ENCODE measurements at places on chromosomes 16 and 17.

GRCh38 chr17:64056269-64057005, 36.0 kb upstream of the ICAM2 start:
- no peak for DNase-seq

DNA sequence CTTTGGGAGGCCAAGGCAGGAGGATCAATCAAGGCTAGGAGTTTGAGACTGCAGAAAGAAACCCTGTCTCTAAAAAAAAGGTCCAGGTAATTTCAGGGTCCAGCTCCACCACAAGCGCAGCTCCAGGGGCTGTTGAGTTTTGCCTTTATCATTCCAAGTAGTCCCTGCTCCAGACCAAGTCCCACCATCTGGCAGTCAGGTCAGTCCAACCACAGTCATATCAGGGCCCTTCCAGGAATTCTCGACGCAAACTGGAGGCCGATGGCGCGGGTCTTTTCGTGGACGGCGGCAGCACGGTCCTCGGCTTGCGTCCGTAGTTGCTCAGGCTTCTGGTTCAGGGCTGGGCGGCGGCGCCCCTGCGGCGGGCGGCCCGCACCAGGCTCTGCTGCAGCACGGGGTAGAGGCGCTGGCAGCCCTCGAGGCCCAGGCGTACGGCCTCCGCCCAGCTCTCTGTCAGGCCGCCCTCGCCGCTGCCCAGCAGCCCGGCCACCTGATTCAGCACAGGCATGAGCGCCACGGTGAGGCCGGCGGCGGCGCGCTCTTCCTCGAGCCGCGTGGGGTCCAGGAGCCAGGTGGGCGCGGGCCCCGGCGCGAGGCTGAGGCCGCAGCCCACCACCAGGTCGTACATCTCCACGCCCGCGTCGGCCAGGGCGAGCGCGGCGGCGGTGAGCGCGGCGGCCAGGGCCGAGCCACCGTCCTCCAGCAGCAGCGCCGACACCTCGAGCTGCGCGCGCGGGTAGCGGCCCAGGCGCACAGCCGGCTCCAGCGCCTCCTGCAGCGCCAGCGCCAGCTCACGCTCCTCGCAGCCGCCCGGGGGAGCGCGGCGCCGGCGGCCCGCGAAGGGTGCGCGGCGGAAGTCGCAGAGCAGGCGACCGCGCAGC, 752 bp downstream of the EXOSC6 start:
- DNase-seq, result peak; percentile 25

GRCh38 chr17:6510321-6510977, 45.9 kb downstream of the PITPNM3 start:
- no peak for DNase-seq

DNA sequence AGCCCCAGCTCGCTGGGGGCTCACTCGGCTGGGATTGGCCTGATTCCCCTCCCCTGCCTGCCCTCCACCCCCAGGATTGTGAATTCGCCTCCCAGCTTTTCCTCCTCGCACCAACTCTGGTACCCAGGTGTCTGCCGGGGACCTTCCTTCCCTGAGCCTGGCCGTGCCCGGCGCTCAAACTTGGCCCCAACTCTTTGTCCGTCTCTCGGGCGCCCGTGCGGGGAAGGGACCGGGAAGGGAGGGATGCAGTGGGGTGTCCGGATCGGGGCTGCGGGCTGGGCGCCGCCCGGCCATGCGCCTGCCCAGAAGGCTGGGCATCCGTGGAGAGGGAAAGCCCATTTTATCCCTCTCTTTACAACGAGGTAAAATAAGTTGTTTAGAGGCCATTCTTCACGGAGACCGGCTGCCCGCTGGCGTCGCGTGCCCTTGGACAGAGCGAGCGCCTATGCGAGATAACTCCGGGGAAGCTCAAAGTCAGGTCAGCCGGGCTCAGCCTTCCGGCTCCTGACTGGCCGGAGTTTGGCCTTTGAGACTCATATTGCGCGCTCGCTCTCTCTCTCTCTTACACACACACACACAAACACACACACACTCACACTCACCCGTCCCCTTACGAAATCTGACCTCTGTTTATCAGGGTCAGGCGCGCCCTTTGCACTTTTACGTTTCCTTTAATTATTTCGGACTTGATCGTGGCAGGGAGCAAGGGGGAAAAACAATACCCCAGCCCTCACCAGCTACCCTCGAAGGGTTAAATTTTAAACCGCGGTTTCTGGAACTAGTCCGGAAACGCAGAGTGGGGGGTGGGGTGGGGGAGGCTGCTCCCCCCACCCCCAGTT, 774 bp upstream of the MAF start:
- DNase-seq, result no peak

DNA sequence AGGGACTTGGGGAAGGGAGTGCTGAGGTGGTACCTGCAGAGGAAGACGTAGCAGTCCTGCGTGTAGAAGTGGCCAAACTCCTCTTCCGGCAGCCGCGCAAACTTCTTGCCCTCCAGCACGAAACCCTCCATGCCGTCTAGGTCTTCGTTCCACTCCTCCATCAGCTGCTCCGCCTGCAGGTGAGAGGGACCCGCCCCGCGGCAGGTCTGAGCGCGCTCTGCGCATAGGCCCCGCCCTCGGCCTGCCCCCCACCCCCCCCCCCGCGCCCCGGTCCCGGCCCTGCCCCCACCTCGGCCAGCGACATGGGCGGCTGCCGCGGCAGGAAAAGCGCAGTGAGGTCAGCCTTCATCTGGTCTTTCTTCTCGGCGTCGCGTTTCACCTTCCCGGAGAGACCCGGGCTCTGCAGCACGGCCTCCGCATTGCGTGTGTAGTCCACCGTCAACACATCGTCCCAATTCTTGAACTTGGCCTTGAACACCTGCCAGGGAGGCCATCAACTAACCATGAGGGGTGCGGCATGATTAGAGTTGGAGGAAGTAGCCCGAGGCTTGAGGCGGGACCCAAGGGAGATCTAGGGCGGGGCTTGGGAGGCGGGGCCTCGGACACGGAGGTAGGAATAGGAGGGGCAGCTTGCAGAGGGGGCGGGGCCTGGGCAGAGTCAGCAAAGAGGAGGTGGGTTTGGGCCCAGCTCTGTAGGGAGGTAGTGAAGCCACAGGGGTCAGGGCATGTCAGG, 11.5 kb downstream of the FLII start:
- DNase-seq, result peak; percentile 36

- no peak for DNase-seq
Measured at GRCh38 chr16:8943966-8944759, 19.5 kb downstream of the USP7 start.

- no peak for DNase-seq
Measured at GRCh38 chr16:66164581-66165247, 201.8 kb upstream of the CDH5 start.

DNA sequence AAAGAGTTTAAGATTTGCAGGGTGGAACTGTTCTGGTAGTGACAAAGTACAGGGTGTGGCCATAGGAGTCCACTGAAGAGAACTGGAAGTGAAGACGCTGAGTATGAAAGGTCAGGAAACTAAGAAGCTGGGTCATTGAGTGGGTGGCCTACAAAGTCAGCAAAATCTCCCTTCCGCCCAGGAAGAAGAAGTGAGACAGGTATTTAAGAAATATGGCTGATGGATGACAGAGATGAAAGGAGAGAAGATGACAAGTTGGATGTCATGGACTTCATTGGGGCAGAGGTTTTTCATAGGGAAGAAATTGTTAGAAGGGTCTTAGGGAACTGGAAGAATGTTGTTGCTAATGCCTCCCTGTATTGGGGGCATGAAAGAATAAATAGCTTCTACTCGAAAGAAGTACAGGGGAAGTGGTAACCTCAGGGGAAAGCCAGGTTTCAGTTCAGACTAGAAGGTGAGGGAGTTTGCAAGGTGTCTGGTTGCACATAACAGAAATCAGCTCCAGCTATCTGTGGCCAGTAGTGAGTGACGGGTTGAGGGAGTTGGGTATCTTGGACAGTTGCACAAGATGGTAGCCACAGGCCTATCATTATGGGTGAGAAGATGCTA, 33.6 kb upstream of the MED13 start:
- no peak for DNase-seq

DNA sequence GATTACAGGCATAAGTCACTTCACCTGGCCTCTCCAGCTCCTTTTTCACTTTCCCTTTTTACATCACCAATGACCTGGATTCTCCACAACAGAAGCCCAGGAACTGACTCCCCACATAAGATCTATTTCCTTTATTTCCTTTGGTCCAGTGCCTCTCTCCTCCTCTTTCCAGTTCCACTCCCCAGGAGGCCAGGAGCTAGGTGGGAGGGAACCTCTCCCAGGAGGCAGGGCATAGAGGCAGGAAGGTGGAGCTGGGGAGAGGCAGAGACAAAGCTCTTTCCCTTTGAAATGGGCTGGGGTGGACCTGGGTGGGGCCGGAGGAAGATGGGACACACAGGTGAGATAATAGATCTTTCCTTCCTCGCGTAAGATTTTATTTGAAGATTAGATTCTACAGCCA, 318.3 kb upstream of the TNRC6C start:
- no peak for DNase-seq

DNA sequence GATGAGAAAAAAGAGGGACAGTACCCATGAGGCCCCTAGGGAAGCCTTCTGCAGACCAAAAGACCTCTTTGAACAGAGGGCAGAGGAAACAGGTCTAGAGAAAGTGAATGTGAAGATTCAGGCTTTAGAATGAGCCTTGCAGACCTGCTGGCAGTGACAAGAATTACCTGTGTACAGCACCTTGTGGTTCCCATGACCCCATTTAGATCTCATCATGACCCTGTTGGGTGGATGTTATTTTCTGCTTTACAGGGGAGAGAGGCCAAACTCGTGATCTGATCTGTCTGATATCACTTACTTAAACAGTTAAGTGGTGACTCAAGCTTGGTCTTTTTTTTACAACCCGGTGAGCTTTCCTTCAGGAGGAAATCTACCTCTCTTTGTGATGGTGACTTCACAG, 81.9 kb downstream of the UTP18 start:
- no peak for DNase-seq

- DNase-seq, result no peak
Measured at GRCh38 chr17:83122834-83123233, 43.4 kb downstream of the METRNL start.

DNA sequence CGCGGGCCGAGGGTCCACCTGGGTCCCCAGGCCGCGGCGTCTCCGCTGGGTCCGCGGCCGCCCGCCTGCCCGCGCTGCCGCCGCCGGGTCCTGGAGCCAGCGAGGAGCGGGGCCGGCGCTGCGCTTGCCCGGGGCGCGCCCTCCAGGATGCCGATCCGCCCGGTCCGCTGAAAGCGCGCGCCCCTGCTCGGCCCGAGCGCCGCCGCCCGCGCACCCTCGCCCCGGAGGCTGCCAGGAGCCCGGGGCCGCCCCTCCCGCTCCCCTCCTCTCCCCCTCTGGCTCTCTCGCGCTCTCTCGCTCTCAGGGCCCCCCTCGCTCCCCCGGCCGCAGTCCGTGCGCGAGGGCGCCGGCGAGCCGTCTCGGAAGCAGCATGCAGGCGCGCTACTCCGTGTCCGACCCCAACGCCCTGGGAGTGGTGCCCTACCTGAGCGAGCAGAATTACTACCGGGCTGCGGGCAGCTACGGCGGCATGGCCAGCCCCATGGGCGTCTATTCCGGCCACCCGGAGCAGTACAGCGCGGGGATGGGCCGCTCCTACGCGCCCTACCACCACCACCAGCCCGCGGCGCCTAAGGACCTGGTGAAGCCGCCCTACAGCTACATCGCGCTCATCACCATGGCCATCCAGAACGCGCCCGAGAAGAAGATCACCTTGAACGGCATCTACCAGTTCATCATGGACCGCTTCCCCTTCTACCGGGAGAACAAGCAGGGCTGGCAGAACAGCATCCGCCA, 504 bp downstream of the FOXC2 start:
- DNase-seq, result no peak

- no peak for DNase-seq
Measured at GRCh38 chr16:87971933-87972332, 20.7 kb downstream of the BANP start.

GRCh38 chr17:74449773-74450172, 16.7 kb upstream of the CD300A start:
- no peak for DNase-seq

- DNase-seq, result no peak
Measured at GRCh38 chr17:6670571-6670970, 19.0 kb downstream of the C17orf100 start.

GRCh38 chr17:72634621-72635020, 457.9 kb downstream of the SLC39A11 start:
- no peak for DNase-seq

GRCh38 chr16:23833504-23833903, 2.3 kb upstream of the PRKCB start:
- no peak for DNase-seq
